ENCODE measurements at places on chromosomes 3 and 15.

DNA sequence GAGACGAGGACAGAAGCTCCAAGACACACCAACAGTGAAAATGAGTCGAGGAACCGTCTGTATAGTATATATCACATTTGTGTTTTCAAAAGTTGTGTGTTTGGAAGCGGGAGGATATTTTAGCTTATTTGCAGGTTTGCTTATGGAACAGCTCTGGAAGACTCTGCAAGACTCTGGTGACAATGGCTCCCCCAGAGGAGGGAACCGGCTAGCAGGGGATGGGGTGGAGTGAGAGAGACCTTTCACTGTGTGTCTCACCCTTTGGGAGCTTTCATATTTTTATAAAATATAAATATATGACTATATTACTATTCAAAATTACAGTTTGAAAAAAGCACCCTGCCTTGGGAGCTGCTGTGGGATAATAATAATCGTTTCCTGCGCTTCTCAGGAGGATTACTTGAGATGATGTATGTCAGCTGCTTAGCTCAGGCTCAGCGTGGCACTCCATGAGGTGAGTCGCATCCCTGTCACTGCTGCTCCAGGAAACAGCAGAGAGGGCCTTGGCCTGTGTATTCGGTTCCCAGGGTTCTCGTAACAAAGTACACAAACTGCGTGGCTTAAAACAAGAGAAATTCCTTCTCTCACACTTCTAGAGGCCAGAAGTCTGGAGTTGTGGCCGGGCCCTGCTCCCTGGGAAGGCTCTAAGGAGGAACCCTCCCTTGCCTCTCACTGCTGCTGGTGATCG lies 183.9 kb downstream of the FAM43A start:
- DNase-seq: peak; percentile 82

GRCh38 chr15:62622775-62623174 lies 419.8 kb upstream of the TPM1 start:
- no peak for DNase-seq

- DNase-seq: no peak
Measured at GRCh38 chr3:464255-464654, 267.7 kb downstream of the CHL1 start.

DNA sequence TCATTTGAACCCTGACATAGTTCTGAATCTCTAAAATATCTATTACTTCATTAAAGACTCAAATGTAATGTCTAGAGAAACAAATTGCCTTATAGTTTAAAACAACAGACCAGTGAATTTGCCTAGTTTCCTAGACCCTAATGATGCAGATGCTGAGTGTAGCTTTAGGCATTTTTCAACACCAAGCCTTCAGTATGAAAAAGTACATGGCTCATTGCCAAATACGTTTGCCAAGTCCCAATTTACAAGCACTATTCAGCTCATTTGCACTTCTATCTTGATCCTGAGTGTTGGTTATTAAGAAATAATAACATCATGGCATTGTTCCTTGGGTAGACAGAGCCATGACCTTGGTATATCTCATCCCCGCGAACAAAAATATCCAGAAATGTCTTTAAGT lies 46.8 kb downstream of the EOMES start:
- no peak for DNase-seq

DNA sequence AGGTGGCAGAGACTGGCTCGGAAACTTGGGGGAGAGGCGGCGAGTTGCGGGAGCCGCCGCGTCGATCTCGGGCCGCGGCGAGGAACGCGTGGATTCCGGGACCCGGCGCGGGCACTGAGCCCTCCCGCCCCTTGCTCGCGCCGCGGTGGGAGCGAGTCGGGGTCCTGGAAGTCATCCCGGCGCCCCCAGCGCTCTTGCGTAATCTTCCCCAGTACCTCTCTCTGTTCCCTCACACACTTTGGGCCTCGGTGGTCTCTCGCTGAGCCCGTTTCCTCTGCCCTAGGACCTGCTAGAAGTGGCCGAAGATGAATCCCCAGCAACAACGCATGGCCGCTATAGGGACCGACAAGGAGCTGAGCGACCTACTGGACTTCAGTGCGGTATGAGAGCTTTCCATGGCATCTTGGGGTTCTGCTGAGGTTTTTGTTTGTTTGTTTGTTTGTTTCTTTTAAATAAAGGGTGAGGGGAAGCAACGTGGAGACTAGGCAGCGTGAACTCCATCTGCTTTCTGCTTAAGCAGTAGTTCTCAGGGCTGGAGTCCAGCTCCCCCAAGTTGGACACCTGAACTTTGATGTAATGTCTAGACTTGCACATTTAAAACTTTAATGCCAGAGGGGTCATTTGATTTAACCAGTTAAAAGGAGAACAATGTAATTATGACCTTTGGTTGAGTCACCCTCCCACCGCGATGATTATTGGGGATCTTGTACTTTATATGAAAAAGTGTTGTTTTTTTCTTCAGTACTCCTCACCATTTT lies 1.3 kb downstream of the TCF12 start:
- peak; percentile 23 for DNase-seq

DNA sequence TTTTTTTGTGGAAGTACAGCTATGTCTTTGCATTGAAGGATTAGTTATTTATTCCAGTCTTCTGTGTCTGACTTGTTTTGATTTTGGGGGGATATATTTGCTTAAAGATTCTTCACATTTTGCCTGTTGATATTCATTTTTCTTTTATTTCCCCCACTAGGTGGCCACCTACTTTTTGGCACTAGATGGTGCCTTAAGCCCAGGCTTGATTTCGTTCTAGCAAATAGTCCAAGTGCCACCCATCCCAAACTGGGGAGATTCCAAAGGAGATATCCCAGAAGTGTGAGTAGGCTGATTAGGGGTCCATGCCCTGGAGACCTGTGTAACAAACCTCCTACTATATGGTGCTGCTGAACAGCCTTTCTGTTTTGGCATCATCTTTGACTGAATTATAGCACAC lies 80.0 kb upstream of the SPATA16 start:
- peak; percentile 4 for DNase-seq

DNA sequence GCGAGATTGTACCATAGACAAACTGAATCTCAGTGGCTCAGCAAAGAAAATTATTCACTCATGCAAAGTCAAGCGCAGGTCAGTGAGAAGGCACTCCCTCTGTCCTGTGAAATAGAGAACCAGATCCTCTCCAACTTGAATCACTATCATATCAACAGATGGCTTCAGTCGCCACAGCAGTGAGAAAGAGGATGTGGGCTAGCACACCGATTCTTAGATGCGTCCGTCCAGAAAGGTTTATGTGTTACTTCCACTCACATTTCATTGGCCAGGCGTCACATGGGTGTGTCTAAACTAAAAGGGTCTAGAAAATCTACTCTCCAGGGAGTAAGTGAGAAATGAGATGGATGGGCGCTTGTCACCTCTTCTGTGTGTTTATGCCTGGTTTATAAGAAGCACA lies 141.6 kb upstream of the KBTBD8 start:
- no peak for DNase-seq

GRCh38 chr3:119104031-119104430 lies 41.9 kb upstream of the TEX55 start:
- DNase-seq: no peak

- DNase-seq: no peak
Measured at GRCh38 chr3:45223889-45224727, 2.0 kb downstream of the TMEM158 start.

- DNase-seq: no peak
Measured at GRCh38 chr15:36961956-36962355, 138.4 kb downstream of the MEIS2 start.

- DNase-seq: no peak
Measured at GRCh38 chr15:100802421-100803170, 77.0 kb upstream of the ALDH1A3 start.

DNA sequence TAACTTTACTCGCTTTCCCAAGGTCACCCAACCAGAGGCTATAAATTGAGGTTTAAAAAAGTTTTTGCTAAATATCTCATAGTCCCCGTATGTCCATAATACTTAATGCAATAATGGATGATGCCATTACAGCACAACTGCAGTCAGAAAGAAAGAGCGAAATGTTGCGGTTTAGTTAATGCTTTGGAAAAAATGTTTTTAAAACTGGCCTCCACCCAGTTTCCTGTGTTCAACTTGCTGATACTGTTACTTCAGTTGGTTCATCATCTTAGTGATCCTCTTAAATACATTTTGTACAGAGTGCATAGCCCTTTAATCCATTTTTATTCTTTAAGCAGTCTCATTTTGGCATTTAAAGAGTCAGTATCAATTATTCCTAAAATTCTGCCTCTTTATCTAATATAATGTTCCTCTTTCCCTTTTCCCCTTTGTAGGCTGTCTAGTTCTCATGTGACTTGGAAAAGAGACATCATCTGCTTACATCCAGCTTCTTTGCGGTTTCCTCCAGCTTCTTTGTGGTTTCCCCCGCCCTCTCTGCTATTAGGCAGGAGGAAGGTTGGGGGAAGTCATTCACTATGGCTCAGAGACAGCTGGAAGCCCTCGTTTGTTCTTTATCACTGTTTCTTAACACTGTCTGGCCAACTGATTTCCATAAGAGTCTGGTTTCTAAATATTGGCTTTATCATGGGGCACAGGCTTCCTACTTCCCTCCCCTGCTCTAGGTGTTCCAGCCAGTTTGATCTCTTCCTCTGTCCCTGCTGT lies 154.3 kb downstream of the GOLIM4 start:
- peak; percentile 91 for DNase-seq

DNA sequence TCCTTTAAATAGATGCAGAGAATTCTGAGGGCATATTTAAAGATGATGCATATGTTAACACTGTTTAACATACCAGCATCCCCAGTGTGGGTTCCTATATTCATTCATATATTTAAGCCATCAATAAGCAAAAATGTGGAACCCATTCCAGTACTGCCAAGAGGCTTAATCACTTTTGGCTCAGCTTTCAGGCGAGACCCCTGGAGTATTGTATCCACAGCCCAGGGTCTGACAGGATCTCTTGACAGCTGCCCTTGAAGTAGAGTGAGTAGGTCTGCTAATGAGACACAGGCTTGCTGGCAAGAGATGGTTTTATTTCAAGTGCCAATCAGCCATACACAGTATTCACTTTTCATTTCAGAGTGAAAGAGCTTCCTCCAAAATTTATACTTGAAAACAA lies 367.3 kb downstream of the OCA2 start:
- no peak for DNase-seq

DNA sequence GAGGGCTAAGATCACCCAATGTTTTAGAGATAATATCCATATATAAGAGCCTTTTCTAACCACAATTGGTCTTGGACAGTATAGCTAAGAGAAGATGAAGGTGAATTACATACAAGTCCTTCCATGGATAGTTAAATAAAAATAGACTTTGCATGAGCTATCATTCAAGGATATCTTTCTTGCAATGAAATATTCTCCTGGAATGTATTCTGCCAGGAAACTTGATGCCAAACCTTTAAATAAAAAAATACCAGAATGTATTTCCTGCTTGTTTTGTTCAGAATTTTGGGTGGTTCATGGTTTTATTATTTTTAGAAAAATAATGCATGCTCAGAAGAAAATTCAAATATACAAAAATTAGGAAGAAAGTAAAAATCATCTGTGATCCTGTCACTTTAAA lies 88.8 kb upstream of the PPIB start:
- DNase-seq: no peak

Measured in A172 (cell line).